ENCODE measurements at places on chromosomes 6 and 20.

DNA sequence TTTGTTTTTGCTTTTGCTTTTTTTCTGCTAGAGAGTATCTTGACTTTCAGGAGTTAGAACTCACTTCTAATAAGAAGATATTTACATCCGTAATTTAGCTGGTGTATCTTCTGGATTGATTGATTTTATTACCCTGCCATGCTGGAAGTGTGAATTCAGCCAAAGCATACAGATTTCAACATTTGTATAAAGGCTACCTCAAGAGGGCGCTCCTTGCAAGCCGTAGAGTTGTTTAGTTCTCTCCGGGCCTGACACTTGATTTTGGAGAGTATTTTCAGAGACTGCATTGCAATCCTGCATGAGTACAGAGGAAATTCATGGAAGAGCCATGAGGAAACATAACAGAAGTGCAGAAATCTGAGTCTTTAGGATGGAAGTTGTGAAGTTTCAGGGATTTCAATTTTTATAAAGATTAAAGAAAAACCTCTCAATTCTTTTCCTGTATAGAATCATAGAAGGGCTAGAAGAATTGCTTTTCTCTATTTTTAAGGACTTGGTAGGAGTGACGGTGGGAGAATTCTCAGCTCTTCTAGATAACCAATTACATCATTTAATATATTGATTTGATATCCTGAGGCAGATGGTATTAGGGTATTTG, 66.7 kb upstream of the TIAM2 start:
- DNase-seq: no peak

DNA sequence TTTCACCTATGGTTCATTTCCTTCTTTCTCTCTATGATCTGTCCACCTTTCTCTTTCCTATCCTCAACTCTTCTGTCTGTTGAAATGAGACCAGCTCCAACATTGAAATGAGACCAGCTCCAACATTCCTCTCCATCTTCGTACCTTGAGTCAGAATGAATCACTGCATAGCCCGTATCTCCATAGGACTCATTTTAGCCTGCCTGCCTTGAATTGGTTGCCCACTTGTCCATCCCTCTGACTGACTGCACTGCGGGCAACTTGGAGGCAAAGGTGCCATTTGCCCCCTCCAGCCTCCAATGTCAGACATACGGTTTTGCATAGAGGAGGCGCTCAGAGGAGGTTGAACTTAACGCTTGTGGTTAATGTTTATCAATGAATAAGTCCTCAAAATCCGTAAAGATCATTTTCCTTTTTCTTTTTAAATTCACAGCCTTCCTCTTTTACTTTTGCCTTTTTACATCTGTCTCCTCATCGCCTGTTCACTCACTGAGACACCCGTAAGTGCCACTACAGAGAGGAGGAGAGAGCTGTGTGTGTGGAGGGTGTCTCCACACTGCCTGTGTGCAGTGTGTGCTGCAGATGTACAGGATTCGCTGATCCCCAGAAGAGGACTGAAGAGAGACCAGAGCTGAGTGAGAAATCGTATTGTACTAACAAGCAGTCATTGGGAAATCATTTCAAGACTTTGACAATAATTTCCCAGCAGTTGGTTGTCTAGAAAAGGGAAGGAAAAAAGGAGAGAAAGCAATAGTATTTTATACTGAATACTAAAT, 579.6 kb upstream of the MAP3K7 start:
- no peak for DNase-seq

DNA sequence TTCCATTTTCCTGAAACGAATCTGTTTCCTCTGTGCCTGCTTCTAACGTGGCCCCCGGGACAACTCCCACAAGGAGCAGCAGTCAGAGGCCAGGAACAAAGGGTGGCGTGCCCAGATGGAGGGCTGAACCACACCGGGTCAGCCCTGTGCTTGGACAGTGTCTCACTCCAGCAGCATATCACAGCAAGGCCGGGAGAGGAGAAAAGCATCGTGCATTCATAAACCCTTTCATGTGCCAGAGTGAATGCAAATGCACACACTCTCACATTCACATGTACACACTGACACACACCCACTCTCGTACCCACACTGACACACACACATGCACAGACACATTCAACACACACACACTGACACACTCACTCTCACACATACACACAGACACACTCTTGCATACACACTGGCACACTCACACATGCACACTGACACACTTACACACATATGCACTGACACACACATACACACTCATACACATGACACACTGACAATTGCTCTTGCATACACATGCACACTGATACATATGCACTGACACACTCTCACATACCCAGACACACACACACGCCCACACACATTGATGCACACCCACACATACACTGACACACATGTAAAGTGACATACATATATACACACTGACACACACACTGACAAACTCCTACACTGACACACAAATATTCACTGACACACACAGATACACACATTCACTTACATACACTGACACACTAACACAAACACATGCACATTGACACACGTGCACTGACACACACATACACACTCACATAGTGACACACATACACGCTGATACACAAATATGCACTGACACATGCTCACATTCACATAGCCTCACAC, 237.0 kb downstream of the LRFN2 start:
- no peak for DNase-seq

DNA sequence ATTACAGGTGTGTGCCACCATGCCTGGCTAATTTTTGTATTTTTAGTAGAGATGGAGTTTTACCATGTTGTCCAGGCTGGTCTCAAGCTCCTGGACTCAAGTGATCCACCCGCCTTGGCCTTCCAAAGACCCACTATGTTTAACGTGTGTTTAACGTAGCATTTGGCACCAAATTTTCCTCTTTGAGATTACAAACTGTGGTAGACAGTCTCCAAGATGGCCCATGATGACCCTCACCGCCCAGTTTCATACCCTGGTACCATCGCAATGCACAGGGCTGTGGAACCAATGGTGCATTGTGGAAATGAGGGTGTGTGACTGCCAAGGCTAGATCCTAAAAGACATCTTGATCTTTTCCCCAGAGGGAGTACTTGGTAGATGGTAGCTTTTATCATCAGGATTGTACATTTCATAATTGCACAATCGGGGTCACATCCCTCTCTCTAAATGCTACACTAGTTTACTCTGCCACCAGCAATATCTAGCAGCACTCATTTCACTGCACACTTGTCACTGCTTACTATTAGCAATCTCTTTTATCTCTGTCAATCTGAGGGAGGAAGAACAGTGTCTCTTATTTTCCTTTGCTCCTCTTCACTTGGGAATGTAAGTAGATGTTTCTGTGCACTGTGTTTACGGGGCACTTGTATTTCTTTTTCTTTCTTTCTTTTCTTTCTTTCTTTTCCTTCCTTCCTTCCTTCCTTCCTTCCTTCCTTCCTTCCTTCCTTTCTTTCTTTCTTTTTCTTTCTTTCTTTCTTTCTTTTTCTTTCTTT, 96.9 kb downstream of the NOL4L start:
- no peak for DNase-seq

GRCh38 chr6:11092668-11093375, 812 bp upstream of the SMIM13 start:
- no peak for DNase-seq

GRCh38 chr6:108117427-108118358, 43.2 kb upstream of the OSTM1 start:
- peak; percentile 32 for DNase-seq

DNA sequence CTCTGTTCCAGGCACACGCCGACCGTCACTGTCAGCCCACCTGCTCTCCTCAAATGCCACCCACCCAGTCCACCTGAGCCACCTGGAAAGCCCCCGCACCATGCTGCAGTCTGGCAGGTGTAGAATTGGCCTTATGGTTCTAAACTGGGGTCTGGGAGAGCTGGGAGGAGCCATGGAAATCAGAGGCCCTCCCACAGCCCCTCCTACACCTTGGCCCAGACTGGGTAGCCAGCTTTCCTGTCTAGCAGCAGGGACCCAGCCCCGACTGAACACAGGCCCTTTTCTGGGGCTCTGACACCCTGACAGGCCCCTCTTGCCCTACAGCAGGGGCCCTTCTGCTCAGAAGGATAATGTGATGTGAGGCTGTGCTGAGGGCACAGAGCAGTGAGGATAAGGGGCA, 31.1 kb downstream of the LRFN2 start:
- DNase-seq: no peak

GRCh38 chr20:49420811-49421295, 61.6 kb downstream of the KCNB1 start:
- DNase-seq: no peak

GRCh38 chr6:167329014-167329413, 4.1 kb downstream of the TTLL2 start:
- DNase-seq: no peak

- DNase-seq: no peak
These were observed 296.2 kb downstream of the RIMS1 start for GRCh38 chr6:72182337-72183246.
